ENCODE measurements at places on chromosomes 3 and 15.

- DNase-seq = peak; percentile 27
Measured at GRCh38 chr15:73127302-73127936, 75.2 kb downstream of the NEO1 start.

DNA sequence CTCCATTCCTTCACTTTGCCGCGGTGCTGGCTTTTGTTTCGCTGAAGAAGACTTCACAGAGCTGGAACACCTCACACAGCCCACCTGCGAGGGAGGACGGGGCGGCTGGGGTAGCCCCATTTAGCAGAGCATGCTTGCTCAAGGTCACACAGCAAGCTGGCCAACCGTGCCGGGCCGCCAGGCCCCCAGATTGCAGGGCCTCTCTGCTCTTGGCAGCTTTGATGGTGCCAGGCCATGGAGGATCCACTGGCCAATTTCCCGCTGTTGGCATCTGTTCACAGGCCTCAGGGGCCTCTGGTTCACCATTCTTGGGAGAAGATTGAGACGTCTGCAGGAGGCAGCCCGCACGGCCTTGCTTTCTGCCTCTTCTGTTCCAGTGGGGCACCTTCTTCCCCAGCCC, 77.9 kb upstream of the LINGO1 start:
- no peak for DNase-seq

DNA sequence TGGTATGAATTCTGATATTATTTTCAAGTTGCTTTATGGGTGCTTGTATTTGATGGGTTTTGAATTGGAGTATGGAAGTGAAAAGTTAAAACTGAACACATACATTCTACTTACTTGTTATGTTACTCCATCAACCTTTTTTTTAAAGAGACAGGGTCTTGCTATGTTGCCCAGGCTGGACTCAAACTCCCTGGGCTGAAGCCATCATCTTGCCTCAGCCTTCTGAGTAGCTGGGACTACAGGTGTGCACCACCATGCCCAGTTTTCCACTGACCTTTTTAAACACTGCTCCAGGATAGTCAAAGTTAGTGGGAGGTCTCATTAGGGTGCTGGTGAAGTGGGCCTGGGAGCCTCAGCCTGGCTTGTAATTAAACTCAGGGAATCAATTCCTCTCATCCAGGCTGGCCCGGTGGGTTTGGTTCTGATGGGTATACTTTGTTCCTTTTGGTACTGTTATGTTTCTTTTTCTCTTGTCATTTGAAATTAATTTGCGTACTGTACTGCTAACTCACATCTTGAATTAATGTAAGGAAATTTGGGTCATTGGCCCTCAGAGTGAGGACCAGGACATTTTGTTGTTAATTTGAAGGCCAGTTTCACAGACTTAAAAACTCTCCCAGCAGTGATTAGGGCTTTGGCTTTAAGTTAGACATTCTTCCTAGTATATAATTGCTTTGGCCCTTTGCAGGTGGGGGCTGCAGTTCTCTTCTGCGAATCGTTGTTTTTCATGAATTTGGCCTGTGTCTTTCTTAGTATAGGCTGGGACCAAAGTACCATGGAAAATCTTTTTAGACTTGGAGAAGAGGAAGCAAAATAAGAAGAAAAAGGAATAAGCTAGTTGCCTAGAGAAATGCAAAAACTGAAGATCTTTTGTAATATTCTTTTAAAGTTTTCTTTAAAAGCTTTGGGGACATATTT, 66.9 kb downstream of the FNDC3B start:
- DNase-seq = no peak

GRCh38 chr3:18112674-18113375, 312.3 kb downstream of the SATB1 start:
- DNase-seq = no peak

GRCh38 chr3:72485641-72486040, 362.6 kb downstream of the SHQ1 start:
- no peak for DNase-seq

- no peak for DNase-seq
Measured at GRCh38 chr15:101407966-101408775, 81.3 kb downstream of the PCSK6 start.

GRCh38 chr3:156553705-156554356, 1.1 kb downstream of the SSR3 start:
- peak; percentile 25 for DNase-seq

GRCh38 chr3:127929818-127930413, 14.9 kb downstream of the KBTBD12 start:
- peak; percentile 20 for DNase-seq

GRCh38 chr3:72494130-72494529, 354.1 kb downstream of the SHQ1 start:
- no peak for DNase-seq

GRCh38 chr15:52102463-52102862, 10.1 kb downstream of the BCL2L10 start:
- no peak for DNase-seq

GRCh38 chr3:116939550-116939949, 230.0 kb downstream of the TUSC7 start:
- DNase-seq = no peak

Data from SW480 (cell line).